ENCODE measurements at places on chromosomes 7 and 10.

- H3K4me3 ChIP-seq = no peak overlapping the region
- no peaks in the 10 kb centered on the region for H3K27me3 ChIP-seq
- H3K4me1 ChIP-seq = peaks cover 70% of the 10 kb centered on the region
These were observed 71.2 kb downstream of the SVIL start for GRCh38 chr10:29563420-29564035.

DNA sequence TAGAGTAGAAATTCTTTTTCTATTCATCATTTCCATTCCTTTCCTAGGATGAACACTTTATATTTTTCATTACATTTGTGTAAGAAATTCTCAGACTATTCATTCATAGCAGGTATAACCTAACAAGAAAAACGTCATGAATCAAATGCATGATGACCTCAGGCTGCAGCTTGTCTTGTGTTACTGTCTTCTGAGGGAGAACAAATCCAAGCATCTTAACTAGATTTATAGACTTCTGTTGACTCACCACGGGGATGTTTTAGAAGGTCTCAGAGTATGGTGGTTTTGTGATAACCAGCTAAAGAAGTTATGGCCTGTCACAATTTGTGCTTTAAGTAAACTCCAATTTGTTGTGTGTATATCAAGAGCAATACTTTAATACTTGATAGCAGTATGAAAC lies 102.7 kb downstream of the ANKRD7 start:
- no peak overlapping the region for H3K27ac ChIP-seq
- H3K27me3 ChIP-seq = no peaks in the 10 kb centered on the region
- no peaks in the 10 kb centered on the region for H3K36me3 ChIP-seq
- DNase-seq = no peak
- H3K4me1 ChIP-seq = no peaks in the 10 kb centered on the region

- H3K27ac ChIP-seq = no peak overlapping the region
- no peak overlapping the region for H3K4me3 ChIP-seq
- H3K4me1 ChIP-seq = no peaks in the 10 kb centered on the region
These were observed 4.1 kb upstream of the CPA4 start for GRCh38 chr7:130288829-130289228.

DNA sequence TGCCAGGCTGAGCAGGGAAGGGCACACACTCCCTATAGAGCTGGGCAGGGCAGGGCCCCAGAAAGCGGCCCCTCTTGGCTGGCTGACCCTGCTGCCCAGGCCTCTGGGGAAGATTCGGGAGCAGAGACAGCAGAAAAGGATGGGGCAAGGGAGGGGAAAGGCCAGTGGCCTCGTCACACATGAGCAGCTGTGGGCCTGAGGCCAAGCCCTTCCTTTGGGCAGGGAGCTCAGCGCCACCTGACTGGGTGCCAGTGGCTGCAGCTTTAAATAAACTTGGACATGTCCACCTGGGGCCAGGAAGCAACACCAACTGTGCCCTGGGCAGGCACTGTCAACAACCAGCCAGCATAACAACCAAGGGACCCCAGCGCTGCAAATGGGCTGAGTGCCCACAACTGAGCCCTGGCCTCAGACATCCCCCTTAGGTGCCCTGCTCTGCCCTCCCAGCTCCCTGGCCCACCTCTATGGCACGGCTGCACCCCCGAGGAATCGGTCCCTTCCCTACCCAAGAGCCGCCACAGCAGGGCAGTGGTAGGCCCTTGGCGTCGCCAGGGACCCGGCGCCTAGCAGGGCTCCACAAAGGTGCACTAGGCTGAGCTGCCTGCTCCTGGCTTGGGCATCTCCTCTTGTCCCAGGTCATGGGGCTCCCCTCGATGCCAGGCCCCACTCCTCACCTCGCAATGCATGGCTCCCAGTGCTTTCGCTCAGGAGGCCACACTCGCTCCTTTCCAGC lies 2.6 kb downstream of the CAMK2B start:
- peaks cover 10% of the 10 kb centered on the region for H3K4me1 ChIP-seq
- DNase-seq = peak; percentile 89
- no peak overlapping the region for H3K27ac ChIP-seq
- no peak overlapping the region for H3K4me3 ChIP-seq
- H3K27me3 ChIP-seq = no peaks in the 10 kb centered on the region
- no peaks in the 10 kb centered on the region for H3K36me3 ChIP-seq

GRCh38 chr7:144470078-144470477 lies 66.6 kb upstream of the NOBOX start:
- no peak overlapping the region for H3K4me3 ChIP-seq
- no peaks in the 10 kb centered on the region for H3K36me3 ChIP-seq
- DNase-seq = no peak
- H3K27ac ChIP-seq = no peak overlapping the region

DNA sequence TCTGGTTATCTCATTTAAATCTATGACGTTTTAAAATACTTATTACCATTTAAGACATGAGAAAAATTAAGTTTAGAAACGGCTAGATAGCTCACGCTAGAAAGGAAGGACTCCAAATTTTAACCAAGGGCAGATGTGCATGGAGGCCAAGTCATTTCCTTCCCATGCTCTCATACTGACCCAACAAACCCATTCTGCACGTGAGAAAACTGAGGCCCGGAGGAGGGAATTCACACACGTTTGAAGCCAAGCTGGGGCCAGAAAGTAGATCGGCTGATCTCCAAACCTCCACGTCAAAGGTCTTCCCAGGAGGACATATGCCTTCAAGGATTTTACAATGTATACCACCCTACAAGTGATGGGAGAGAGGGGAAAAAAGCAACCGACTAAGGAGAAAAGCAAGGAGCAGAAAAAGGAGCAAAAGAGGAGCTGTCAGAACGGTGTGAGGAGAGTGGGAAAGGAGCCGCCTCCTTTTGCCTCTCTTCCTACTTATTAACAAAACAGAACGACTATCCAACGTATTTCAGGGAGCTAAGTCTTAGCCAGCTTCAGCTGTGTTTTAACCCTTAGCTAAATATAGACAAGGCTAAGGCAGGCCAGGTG lies 645 bp upstream of the SIRT1 start:
- H3K4me1 ChIP-seq = peaks cover 19% of the 10 kb centered on the region
- peak overlapping the region; percentile 93 for H3K4me3 ChIP-seq
- DNase-seq = peak; percentile 55
- H3K27ac ChIP-seq = peak overlapping the region; percentile 99
- peaks cover 9% of the 10 kb centered on the region for H3K36me3 ChIP-seq
